ENCODE measurements at places on chromosomes 7 and 10.

GRCh38 chr7:134088199-134088598 is 38.9 kb upstream of the LRGUK start:
- no peak for DNase-seq

GRCh38 chr7:80604436-80604835 is 34.0 kb upstream of the CD36 start:
- no peak for DNase-seq

DNA sequence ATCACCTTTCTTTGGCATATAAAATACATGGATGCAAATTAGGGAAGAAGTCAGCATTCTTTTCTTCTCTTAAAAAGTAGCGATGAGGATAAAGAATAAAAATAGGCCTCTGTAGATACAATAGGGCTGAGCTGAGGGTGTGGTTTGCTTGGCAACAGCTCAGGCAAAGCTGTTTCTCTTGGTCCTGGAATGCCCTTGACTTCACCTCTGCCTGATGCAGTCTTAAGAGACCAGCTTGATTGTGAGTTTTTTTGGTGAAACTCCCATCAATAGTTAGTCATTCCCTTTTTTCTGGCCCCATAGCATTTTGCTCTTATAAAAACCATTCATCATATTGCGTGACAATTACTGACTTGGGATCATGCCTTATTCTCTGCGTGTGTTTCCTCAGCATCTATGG is 42.1 kb upstream of the MKLN1 start:
- no peak for DNase-seq

DNA sequence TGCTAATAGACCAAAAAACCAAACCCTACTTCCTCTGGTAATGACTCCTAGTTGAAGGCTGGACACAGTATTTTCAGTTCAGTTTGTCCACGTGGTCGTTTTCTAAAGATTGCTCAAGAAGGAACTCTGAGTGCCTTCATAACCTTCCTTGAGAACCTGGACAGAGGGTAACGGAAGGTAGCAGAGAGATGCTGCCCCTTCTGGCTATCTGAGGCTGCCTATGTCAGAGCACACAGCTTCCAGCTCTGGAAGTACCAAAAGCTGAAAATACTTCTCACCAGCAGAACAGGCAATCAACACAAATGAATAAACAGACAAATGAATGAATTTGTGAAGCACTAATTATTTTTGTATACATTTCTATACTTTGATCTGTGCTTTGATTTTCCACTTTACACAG is 85.2 kb downstream of the AMPH start:
- DNase-seq: no peak

DNA sequence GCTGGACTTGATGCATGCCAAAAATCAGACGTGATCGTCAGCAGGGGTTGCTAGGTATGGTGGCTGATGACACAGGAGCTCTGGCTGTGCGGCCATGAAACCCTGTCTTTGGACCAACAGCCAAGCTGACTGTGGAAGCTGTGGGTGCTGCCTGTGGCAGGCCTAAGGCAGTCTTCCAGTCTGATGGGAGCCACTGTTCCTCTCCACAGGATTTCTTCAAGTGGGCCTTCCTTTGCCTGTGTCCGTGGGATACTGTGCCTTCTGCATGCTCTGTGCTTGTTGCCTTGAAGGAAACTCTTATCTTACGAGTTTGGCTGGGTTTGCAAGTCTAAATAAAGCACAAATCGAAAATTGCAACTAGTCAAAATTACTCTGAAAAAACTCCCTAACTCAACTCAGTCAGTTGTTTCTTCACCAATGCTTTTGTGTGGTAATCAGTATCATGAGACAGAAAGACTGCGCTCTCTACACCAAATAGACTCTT is 101.9 kb upstream of the PDLIM1 start:
- no peak for DNase-seq

DNA sequence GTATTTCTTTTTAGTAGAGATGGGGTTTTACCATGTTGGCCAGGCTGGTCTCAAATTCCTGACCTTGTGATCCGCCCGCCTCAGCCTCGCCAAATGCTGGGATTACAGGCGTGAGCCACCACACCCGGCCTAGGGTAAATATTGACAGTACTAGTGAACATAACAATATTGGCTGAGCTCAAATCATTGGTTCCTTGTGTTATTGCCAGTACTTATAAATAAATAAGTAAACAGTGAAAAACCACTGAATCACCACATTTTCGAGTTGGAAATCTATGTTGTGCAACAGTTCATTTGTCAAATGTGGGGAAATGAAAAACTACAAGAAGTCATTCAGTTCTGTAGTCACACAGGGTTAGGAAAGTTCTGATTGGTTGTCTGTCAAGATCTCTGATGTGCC is 15.8 kb downstream of the RPP30 start:
- DNase-seq: no peak

DNA sequence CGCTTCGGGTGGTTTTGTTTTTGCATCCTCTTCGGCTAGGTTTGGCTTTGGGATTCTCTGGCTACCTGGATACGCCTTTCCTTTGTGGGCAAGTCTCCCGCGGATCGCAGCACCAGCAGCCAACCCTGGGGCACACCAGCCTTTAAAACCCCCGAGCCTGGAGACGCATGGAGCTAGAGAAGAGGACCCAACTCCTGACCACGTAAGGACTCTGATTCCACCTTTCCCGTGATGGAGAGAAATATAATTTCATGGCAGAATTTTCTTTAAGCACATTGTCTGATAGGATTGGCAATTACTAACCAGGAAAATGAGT is 535.4 kb upstream of the GALNT17 start:
- no peak for DNase-seq

DNA sequence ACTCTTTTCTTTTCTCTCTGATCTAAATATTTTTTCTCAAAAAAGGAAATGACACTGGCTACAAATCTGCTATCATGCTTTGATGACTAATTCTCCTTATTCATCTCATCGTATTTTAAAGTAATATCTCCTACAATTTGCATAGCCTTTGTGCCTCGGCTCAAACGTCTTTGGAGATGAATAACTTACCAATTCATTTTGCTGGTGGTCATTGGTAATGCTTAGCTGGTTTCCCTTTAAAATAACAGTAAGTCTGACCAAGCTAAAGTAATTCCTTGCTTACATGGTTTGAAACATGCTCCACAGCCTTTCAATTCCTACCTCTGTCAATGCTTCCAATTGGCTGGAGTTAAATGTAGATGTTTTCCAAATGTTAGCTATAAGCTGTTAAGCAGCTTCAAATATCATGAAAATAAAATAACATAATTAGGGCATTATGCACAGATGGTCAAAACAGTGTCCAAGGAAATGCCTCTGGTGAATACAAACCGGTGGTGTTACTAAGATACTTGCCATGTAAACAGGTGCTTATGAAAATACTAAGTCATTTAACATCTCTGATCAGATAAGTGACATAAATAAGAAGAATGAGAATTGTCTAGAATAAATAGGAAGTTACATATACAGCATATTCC is 435.0 kb downstream of the POM121L12 start:
- DNase-seq: no peak

- no peak for DNase-seq
Observed at GRCh38 chr7:26443751-26444150, 152.1 kb downstream of the SNX10 start.

GRCh38 chr7:8386926-8387550 is 46.4 kb upstream of the NXPH1 start:
- no peak for DNase-seq

- DNase-seq: no peak
Observed at GRCh38 chr10:44566786-44567185, 181.9 kb upstream of the CXCL12 start.

- no peak for DNase-seq
Observed at GRCh38 chr7:114825423-114825951, 96.4 kb upstream of the MDFIC start.

GRCh38 chr7:16671811-16672210 is 25.8 kb downstream of the BZW2 start:
- no peak for DNase-seq

DNA sequence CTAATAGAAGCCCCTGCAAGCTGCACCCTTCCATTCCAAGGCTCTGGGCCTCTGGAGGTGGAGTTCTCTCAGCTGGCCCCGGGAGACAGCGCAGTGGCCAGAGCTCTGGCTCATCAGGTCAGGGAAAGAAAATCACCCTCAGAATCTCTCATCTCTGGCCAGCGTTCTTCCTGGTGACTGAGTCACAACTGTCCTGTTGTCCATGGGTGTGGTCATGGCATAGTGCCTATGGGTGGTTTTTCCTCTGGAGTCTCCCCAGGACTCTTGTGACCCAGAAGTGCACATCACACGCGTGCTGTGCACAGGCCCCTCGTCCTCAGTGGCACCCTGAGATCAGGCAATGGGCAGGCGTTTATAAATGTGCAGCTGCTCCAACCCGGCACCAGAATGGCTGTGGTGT is 27.4 kb upstream of the FXYD4 start:
- DNase-seq: no peak

GRCh38 chr7:13179775-13180523 is 492.5 kb downstream of the ARL4A start:
- DNase-seq: no peak

- no peak for DNase-seq
Observed at GRCh38 chr10:28442403-28442802, 90.5 kb upstream of the WAC start.

DNA sequence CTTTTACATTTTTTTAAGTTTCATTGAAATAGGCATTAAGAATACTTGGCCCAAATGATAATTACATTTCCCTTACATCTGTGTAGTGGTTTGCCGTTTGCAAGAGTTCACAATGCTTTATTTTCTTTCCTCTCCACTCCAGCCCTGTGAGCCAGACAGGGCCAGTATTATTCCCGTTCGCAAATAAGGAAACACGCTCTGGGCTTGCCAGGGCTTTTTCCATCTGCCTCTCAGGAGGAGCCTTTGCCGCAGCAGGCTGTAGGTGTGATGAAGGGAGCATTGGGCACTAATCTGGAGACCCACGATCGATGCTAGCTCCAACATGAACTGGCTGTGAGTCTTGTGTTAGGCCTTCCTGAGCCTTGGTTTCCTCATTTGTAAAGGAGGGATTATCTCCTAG is 154.4 kb downstream of the GALNT17 start:
- no peak for DNase-seq

DNA sequence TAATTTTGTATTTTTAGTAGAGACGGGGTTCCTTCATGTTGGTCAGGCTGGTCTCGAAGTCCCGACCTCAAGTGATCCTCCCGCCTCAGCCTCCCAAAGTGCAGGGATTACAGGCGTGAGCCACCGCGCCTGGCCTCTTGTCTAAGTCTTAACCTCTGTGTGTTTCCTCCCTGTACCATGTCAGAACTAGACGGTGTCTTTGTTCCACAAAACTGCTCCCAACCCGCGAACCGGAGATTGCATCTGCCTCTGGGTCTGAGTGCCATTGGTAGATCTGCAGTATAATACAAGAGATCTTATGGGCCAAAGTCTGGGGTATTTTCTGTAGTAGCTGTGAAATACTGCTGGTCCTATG is 1.3 kb upstream of the EEF1AKMT2 start:
- no peak for DNase-seq

- no peak for DNase-seq
Observed at GRCh38 chr10:7378602-7379403, 32.0 kb downstream of the SFMBT2 start.

DNA sequence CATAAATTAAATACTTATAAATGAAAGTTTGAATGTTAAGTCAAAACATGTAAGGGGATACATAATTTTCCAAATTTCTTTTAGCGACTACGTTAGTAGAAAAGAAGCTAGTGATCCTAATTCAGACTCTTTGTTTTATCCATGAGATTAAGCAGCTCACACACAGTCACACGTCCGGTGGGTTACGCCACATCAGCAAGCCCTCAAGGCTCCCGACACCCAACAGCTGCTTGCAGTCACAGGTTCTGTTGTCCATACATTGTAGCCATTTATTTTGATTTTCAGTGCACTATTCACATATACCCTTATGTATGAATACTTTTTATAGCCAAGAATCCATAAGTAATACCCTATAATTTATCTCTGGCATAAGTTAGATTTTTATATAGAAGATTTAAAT is 39.5 kb downstream of the XRCC2 start:
- DNase-seq: no peak

- peak; percentile 94 for DNase-seq
Observed at GRCh38 chr7:102891693-102892261, 21.0 kb upstream of the LRRC17 start.

DNA sequence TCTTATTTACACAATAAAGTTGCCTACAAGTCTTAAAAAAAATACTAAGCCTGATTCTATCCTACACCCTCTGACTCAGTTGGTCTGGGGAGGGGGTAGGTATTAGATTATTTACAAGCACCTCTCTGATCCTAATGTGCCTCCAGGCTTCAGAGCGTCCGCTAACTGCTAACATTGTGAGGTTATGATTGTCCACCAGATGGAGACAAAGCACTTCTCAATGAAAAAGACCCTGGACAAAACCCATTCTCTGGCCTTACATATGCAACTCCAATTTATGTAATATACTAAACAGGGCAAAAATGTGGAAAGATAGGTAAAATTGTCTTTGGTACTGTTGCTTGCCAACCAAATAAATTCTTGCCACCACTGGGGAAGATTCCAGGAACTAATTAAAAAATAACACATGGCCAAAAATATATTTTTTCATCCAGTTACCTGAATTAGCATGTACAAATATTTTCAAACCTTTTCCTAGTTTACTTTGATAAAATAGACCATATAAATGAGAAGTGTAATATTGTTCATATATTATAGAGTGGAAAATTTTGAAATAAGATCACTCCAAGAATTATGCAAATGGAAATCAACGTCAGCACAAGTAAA is 92.4 kb downstream of the KIF20B start:
- peak; percentile 57 for DNase-seq

- peak; percentile 24 for DNase-seq
Observed at GRCh38 chr7:2243458-2243857, 1.4 kb downstream of the NUDT1 start.

- no peak for DNase-seq
Observed at GRCh38 chr7:130649004-130649790, 19.4 kb downstream of the COPG2 start.

DNA sequence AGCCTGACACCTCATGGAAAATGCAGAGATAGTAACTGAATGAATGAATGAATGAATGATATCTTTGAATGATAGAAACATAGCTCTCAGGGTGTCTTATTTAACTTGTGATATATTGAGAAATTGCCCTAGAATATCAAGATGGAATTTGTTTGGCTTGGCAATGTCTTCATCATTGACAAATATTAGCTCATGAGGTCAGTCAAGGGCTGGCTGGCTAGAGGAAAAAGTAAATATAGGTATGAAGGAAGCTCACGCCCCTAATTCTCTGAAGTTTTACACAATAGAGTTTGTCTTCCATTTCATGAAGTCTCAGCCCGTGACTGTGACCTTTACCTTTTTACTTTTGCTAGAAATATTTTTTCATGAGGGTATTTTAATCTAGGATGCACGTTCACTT is 305.2 kb downstream of the ADARB2 start:
- DNase-seq: no peak
